A549 treated with DMSO at 1 μM for 4 hours (cell line): ENCODE measurements at places on chromosomes 12 and 14. TPM values are rescaled to one million over a fixed set of nuclear protein-coding genes. Genes with fewer than 3 reads are reported as not detected.

SYCP3 gene
- total RNA-seq = 0.12 to 0.14 TPM in 2 of 5 replicates, not detected in the others

NRXN3 gene
- total RNA-seq = 0.95 to 1.4 TPM (median 1.2 TPM) in 5 replicates

RERG gene
- 0.15 to 0.36 TPM (median 0.21 TPM) in 5 replicates for total RNA-seq

DTX1 gene
- 0.23 to 0.50 TPM (median 0.34 TPM) in 5 replicates for total RNA-seq

KLRG1 gene
- total RNA-seq = 0.97 to 2.4 TPM (median 1.6 TPM) in 5 replicates

VRTN gene
- total RNA-seq = not detected in 5 replicates

SIX1 gene
- total RNA-seq = 7.3 to 9.8 TPM (median 9.1 TPM) in 5 replicates

SLC25A3 gene
- total RNA-seq = 711 to 779 TPM (median 742 TPM) in 5 replicates

WNT1 gene
- total RNA-seq = 0.08 TPM in 1 of 5 replicates, not detected in the others

ATL1 gene
- total RNA-seq = 4.4 to 5.1 TPM (median 4.5 TPM) in 5 replicates
